Erythroblast (primary cell): ENCODE measurements at places on chromosomes 4 and X.

DNA sequence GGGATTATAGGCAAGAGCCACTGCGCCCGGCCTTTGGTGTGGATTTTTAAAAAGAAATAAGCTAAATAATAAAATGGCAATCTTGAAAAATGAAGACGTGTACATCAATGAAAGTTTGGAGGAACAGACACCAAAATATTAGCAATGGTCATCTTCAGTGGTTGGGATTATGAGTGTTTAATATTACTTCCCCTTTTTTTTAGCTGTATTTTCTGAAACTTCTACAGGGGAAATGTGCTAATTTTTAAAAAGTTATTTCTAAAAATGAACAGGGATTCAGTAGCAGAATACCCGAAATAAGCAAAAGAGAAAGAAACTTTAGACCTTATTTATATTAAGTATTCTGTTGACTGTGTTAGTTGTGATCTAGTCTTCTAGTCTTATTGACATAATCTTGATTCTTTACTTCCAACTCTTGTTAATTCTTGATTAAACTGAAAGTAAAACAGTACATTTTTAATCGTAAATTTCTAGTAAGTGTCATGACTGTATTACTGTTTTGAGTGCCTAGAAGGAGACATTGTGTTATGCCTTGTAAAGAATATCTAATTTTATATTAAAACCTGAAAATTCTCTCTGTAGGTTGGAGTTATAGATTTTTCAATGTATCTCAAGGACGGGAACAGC lies 51.3 kb downstream of the RUFY3 start:
- DNase-seq, result no peak

DNA sequence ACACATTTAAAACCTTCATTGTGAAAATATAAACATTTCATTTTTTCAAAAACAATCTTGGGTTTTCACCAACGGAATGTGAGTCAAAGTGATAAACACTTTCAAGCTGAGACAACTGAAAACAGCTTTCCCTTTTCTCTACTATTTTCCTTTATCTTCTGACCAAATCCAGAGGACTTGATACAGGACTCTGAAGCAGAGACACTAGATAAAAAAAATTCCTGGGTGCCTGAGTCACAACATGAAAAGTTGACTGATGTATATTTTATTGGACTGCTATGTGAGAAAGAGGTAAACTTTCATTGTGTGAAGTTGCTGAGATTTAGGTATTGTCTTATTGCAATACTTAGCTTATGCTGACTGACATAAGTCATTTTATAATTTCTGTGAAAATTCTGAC lies 411.2 kb downstream of the SPOCK3 start:
- no peak for DNase-seq

DNA sequence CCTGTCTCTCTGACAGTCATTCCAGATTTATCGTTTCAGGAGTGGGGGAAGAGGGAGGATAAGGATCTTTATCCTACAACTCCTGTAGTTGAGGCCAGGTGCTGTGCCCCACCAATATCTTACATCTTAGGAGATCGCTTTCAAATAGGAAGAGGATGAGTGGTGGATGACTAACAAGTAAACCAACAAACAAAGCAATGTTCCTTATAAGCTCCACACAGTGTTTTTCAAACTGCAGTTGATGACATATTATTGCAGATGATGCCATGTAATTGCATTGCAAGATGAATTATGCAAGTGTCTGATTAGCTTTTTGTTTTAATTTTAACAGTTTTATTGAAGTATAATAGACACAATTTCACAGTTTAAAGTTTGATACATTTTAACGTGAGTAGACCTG lies 35.8 kb upstream of the TMEM164 start:
- no peak for DNase-seq

GRCh38 chrX:38313190-38313589 lies 14.1 kb downstream of the RPGR start:
- no peak for DNase-seq

DNA sequence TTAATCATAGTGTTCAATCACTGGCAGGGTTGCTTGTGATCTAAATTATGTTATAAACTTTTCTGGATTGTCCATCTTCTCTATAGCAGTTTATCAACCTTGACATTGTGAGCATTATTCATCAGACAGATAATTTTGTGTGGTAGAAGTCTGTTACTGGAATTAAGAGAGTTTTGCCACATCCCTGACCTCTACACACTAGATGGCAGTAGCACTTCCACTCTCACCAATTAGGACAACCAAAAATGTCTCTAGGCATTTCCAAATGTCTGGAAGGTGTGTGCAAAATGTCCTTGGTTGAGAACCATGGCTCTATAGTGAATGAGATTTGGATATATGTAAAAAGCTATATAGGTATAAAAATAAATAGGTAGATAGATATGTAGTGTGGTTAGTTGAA lies 324.1 kb upstream of the FAM47C start:
- DNase-seq, result peak; percentile 1

DNA sequence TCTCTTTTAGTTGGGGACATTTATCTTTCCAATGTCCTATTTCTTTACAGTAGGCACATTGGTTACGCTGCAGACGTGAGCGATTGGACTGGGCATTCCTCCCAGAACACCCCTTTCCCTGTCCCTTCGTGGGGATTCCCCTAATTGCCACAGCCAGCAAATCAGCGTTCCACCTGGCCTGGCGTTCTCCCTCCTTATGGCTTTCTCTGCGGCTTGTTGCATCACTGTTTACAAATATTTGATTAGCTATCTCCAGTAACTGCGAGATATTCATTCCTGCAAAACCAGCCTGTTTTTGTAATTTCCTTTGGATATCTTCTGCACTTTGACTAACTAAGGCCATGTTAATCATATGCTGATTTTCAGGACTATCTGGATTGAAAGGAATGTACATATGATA lies 202.5 kb upstream of the KLF8 start:
- no peak for DNase-seq

DNA sequence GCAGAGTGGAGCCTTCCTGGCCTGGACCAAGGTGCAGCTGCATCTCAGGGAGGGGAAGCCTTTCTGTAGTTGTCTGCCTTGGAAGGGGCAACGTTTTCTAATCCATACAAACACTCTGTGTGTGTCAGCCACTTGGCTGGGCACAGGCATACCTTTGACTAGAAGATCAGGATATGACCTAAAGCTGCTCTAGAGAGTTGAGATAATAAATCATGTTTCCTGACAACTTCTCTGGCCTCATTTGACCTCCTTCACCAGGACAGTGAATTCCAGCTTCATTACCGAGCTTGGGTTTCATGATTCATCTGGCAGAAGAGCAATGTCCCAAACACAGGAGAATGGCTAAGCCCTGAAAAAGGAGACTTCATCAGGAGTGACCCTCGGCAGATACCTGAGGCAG lies 89.6 kb upstream of the KIT start:
- no peak for DNase-seq

DNA sequence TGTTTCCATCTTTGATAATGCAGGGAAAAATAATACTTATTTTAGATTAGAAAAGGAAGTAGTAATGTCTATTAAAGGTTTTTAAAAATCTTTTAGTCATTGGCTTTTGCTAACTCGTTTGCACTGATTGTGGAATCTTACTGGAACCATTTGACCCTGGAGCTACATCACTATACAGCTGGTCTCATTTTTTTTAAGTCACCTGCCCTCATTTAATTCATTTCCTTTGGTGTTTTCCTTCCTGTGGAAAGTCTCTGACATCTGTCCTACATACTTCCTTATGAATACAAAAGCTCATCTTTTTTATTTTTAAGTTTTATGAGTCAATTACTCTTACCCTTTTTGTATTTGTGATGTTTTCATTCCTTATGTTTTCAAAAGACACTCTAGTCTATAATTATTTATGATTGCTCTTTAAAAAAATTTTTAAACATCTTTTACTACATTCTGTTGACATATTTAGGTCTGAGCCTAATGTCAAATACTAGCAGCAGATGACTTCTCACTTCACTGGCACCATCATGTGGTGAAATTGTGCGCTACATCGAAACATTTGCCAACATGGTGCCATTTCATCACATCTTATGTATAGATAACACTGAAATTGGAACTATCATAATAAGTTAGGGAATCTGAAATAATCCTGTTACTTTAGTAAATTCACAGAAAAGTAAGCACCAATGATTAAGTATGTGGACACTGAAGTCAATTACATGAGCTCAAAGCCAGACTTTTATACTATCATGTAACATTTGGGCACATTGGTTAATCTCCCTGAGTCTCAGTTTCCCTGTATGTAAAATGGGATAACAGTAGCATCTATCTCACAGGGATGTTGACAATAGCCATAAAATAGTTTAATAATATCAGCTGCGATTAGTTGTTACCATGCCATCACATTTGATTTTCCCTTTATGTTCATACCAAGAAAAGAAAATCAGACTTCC lies 9.4 kb upstream of the MMAA start:
- peak; percentile 68 for DNase-seq

DNA sequence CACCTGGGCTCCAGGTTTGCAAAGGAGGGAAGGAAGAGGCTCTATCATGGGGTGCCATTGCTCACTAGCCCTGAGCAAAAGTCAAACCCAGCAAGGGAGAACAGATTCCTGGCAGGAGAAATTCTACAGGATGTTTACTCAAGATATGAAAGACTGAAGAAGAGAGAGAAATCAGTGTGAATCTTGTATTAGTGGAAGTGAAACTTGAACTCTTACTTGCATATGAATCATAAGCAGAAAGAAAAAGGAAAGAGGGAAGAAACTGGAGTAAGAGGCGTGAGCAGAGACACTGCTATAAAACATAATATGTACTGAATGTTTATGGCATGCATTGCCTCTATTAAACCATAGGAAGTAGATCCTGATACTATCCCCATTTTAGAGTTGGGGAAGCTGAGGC lies 60.9 kb downstream of the C4orf46 start:
- DNase-seq, result no peak

GRCh38 chrX:13808865-13809264 lies 8.0 kb downstream of the GPM6B start:
- DNase-seq, result no peak

DNA sequence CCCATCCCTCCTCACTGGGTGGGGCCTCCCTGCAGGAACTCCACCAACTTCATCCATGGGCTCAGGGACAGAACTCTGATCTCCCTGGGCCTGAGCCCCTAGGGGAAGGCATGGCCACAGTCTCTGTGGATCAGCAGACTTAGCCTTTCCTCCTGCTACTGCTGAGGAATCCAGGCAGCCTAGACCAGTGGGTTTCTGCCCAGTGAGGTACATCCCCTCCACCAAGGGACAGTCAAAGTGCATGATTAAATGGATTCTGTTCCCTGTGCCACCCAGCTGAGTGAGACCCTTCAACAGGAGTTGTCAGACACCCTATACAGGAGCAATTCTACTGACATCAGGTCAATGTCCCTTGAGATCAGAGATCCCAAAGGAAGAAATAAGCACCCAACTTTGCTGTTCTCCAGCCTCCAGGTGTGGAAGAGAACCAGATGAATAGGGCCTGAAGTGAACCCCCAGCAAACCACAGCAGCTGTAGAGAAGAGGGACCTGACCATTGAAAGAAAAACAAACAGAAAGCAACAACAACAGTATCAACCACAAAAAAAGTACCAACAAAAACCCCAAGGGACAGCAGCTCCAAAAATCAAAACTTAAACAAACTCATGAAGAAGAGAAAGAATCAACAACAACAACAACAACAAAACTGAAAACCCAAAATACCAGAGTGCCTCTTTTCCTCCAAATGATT lies 84.8 kb downstream of the CHIC1 start:
- no peak for DNase-seq

DNA sequence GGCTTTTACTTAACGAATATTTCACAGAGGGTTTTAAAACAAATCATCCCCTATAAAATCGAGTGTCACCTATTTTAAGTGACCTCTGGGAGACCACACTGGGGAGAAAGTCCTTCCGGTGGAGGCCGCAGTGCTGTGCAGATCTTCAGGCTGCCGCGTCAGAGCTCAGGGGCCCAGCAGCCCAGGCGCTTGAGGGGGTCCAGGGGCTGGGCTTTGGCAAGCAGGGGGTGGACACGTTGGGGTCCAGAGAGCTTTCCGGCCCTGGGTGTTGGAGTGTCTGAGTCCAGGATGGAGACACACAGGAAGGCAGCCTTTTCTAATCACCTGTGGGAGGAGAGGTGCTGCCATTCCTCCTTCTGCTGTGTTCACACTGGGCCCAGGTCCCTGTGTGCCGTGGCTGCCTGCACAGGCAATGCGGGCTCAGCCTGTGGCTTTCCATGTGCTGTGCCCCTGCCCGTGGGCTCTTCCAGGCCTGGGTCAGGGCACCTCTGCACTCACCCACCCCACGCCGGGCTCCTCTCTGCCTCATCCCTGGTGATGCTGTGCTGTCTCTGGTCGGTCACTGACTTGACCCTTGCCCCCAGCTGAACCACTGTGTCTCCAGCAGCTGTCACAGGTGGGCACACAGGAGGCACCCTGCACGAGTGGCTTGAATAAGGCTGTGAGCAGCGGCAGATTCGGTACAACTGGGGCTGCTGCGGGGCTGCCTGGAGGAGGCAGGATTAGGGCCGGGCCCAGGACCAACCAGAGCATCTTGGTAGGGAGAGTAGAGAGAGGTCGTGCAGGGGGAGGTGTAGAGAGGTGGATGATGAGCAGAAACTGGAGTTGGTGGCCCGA lies 10.0 kb downstream of the HTRA3 start:
- DNase-seq, result no peak

GRCh38 chrX:105314458-105314857 lies 94.0 kb upstream of the TEX13A start:
- DNase-seq, result no peak

- DNase-seq, result no peak
Observed at GRCh38 chr4:69727926-69728325, 32.5 kb downstream of the SULT1B1 start.

GRCh38 chr4:172830295-172830764 lies 338.3 kb upstream of the GALNT7 start:
- DNase-seq, result peak; percentile 42

DNA sequence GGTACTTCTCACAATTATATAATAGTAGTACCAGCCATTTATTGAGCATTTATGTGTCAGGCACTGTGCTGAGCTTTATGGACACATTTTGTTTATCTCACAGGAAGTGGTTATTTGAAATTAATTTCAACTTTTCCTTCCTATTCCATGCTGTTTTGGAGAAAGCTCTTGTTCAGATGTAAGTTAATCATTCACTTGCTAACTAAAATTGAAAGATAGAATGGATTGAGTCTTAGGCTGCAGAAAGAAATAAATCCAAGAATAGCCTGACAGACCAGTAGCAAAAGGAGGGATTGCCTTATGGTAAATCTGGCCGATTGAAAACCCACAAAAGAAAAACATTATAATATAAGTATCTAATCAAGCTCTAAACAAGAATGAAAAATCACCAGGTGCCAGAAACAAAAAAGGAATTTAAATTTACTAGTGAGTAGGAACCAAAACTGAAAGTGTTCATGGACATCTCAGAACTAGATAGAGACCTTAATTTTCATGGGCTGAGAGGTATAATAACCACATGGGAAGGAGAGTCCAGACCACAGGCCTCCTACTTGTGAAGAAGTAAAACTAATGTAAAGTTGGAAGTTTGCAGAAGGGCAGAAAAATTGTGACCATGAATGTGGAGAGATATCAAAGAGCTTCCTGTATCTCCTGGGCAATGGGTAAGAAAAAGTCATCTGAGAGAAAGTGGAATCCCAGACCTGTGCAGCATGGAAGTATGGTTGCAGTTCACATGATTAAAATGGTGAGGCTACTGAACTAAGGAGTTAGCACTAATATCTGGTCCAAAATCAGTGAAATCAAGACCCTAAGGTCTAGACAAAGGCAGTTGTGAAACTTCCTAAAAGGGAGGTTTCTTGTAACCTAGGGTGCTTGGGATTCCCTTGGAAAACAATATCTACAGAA lies 38.0 kb downstream of the RADX start:
- DNase-seq, result no peak

GRCh38 chr4:178941975-178942374 lies 1499.7 kb upstream of the AGA start:
- DNase-seq, result no peak
